ENCODE measurements at places on chromosomes 12 and 14.

- no peak for DNase-seq
These were observed 140.8 kb downstream of the DAD1 start for GRCh38 chr14:22448035-22448904.

DNA sequence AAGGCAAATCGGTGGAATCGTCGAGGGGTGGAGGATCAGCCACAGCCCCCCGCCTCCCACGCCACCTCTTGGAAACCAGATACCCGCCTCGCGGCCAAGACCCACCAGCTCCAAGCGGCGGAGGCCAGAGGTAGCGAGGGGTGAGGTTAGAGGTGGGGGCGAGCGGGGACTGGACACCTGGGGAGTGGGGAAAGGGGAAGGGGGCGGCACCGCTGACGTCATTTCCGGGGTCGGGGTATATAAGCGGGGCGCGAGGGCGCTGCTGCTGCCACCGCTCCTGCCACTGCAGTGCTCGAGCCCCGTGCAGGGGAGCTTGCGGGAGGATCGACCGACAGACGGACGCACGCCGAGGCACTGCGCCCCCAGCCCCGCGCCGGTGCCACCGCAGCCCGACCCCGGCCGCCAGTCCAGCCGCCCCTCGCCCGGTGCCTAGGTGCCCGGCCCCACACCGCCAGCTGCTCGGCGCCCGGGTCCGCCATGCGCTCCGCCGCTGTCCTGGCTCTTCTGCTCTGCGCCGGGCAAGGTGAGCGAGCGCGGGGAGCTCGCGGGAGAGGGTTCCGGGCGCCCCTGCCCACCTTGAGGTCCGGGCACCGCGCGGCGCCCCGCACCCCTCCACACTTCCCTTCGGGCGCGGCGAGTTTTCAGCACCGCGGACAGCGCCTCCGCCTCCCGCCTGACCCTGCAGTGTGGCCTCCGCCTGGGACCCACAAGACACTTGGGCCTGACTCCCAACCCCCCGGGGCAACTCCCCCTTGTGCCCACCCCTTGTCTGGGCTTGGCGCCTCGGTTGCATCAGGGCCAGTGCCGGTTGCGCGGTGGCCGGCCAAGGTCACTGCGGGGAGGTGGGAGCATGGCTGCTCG lies at the start of gene CHGA:
CHGA (plus strand) TSS at position 268 of the 861 bp plus-strand sequence; CDS start at position 478, 210 bp downstream.
- no peak for DNase-seq

GRCh38 chr12:47811072-47811396 lies 8.7 kb downstream of the HDAC7 start:
- DNase-seq: no peak

- DNase-seq: no peak
These were observed 4.8 kb downstream of the BCAT1 start for GRCh38 chr12:24943947-24944600.

DNA sequence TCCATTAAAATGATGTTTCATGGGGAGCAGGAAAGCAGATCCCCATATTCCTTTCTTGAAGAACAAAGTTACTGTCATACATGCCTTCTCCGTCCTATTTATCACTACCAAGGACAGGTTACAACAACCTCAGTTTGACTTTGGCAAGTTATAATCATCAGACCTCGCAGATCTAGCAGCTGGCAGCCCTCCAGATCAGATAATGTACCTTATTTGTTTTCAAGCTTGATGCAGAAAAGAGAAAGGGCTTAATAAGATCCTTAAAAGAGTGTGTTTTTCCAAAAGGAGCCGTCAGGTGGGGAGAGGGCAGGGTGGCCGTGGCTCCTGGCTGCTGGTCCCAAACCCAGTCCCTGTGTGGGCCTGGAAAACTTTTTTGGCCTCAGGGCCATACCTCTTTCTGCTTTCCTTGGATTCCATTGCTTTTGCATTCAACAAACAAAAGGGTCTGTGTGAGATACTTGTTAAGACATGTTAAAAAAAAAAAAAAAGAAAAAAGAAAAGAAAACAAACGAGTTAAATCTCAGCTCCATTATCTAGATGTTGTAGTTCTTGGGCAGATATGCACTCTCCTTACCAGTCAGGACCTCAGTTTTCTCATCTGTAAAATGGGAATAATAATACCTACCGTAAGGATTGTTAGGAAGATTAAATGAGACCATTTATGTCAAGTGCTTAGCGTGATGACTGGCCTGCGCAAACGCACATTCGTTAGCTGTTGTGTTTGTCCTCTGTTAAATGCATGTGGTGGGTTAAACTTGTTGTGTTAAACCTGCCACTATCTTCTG lies 64.6 kb downstream of the B4GALNT3 start:
- DNase-seq: no peak

DNA sequence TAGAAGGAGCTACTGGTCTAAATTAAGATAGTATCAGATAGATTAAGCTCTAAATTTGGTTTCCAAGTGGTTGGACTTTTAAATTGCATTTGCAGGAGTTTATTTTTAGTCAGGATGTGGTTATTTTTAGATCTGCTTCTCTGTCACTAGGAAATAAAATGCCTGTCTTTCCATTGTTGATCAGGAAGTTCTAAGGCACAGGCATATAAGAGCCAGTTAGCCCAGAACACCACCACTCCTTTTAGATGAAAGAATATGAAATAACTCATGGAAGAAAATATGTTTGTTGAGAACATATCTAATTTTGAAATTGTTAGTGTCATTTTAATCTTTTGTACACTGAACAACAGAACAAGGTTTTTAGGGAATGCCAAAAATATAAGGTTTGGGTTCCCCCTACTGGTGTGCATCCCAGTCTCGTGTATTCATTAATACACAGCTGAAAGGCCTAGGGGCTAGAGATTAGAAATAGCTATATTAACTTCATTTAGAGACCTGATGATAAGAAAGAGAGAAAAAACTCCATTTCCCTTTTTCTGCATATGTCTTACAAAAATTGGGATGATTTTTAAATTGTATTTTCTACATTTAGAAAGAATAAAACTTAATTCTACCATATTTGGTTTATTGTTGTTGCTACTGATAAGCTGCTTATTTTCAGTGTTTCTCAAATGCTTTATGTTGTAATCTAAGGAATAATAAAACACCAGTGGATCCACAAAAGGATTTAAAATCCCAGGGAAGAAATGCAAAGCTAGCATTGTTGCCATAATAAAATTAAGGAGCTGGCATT lies 67.2 kb downstream of the RIC8B start:
- DNase-seq: peak; percentile 74

- no peak for DNase-seq
These were observed 305.2 kb upstream of the PDE3A start for GRCh38 chr12:20063116-20063515.

GRCh38 chr14:77559381-77559780 lies 57.1 kb downstream of the SPTLC2 start:
- DNase-seq: no peak

GRCh38 chr12:32049956-32050355 lies 56.7 kb upstream of the BICD1 start:
- DNase-seq: no peak

DNA sequence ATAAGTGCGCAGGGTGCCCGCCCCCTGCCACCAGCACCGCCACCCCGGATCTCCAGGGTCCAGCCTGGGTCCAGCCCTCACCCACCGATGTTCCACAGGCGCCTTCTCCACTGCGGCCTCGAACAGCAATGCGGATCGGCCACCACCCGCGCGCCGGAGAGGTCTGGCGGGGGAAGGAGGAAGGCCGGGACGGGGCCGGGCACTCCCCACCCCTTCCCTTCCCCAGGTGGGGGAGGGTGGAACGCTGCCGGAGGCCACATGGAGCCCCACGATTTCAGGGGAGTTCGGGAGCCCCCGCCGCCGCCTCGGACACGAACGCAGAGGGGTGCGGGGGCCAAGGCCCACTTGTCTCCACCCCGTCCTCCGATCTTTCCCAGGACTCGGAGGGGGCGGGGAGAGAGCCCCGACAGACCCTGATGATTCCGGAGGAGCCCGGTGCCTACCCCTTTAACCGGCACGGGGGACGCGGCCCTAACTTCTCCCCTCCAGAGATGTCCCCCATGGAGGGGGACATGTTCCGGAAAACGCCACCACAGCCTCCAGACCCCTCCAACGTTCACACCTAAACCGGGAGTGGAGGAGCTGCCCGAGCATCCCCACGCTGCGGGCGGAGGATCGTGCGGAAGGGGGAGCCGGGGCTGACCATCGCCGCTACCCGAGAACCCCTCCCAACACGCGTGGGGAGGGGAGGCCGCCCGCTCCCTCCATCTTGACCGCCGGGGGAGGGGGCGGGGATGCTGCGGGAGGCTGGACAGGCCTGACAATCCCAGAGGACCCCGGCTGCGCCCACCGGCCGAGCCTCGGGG lies 1.1 kb downstream of the ATXN2 start:
- DNase-seq: peak; percentile 78

DNA sequence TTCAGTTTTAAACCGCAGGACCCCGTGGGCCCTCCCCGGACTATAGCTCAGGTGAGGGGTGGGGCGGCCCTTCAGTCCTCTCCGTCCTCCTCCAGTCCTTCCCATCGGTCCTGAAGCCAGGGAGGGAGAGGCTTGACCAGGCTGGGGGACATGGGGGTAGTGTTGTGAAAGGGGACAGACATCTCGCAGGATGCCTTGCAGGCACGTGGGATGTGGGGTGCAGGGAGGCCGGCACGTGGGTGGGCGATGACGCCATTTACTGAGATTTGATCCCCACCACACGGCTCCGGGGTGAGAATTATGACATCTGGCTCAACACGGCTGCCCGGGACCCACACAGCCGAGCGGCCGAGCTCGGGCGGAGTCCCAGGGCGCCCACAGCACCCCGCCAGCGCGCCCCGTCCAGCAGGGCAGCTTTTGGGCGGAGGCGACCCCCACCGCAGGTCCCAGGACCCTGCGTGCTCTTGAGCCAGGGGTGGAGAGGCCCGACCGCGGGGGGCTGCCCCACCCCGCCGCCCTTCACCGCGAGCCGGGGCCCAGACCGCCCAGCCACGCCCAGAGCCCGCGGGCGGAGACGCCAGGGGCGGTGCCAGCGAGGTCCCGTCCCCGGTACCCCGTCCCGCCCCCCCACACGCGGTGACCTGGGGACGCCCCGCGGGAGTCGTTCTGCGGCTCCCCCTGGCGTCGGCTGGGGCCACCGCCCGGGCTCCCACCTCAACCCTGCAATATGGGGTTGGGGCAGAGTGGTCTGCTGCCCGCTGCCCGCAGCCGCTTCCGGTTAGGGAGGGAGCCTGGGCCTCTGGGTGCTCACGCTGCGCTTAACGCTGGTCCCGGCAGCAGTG lies 3.3 kb upstream of the EXOC3L4 start:
- DNase-seq: peak; percentile 65

GRCh38 chr12:46657453-46658411 lies 168.1 kb downstream of the SLC38A4 start:
- peak; percentile 15 for DNase-seq

- peak; percentile 38 for DNase-seq
These were observed 235.9 kb downstream of the ERC1 start for GRCh38 chr12:1226951-1227350.

GRCh38 chr14:103151270-103151945 lies 28.1 kb downstream of the TNFAIP2 start:
- DNase-seq: no peak

GRCh38 chr12:86513226-86513625 lies 257.0 kb upstream of the MGAT4C start:
- peak; percentile 43 for DNase-seq

DNA sequence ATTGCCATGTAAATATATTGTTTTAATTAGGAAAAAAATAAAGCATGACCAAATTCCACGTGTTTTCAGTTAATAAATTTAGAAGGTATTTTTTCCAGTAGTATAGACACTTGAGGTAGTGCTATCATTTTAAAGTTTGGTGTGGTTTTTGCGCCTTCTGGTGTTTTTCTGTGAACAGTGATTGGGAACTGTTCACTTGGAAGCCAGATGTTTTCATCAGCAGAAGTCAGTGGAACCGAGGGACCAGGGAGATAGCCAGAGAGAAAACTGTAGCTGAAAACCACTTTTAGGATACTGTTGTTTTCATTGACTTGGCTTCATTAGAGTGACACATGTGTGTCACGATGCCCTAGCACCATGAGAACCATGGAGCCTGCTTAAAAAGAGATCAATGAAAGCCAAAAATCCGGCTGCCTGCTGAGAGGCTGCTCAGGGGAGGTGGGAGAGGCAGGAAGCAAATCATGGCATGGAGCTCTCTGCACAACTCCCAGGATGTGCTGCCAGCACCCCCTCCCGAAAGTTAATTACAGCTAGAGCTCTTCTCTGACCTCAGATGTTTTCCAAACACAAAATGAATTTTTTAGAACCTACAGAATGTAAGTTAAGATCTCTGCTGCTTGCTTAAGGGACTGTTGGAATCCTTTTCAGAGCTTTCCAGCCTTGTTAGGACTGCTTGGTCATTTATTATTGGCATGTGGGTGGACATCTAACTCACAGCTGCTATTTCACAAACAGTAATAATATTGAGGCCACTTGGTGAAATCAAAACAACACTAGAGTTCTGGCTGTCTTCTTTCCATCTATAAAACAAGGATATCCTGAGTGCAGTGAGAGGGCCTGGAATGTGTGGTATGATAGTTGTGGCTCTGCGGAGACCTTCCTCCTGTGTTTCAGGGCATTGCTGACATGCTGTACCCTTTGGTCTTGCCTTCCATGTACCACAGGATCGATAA lies 192.3 kb downstream of the ANO4 start:
- no peak for DNase-seq

DNA sequence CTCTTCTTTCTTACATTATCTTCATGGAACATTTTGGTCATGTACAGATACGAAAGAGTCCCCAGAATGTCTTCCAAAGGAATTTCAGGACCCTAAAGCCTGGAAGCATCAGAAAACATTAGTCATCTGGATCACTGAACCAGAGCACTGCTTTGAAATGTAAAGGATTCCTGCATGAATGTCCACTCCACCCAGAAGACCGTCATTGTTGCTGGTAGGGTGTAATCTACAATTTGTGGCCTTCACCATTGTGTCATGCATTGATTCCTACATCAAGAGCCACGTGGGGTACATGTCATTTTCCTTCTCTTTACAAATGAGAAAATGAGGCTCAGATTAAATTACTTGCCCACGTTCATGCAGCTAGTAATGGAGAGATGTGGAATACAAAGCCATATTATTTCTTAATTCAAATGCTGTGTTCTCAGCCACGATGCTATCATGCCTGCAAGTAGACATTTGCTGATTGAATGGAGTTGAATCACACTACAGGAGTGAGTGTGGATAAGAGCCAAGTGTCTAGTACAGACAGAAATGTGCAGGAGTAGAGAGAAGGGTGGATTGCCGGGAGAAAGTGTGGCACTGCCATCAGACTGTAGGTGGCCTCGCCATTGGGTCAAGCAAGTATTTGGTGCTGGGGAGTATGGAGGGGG lies 231.2 kb downstream of the C12orf75 start:
- no peak for DNase-seq

GRCh38 chr14:65255583-65256461 lies 153.5 kb upstream of the MAX start:
- DNase-seq: no peak

- DNase-seq: peak; percentile 77
These were observed 184.8 kb upstream of the NUDT4 start for GRCh38 chr12:93192878-93193277.

DNA sequence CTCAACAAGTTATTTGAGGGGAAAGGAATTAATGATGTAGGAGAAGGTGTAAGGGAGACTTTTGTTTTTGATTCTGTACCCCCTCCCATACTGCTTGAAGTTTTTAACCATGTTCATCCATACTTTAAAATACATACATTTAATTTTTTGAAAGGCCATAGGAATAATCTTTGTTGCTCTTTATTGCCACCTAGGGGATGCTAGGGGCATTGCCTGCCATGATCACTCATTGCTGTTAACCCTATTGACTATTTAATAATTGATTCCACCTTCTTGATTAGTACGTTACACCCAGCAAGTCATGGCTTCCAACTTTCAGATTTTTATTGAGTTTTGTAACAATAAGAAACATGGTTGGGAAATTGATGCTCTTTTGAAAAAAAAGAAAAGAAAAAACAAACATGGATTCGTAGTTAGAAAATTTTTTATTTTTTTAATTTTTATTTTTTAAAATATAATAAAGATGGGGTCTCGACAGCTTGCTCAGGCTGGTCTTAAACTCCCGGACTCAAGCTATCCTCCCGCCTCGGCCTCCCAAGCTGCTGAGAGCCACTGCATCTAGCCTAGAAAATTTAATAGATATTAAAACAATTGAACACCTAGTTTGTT lies 8.5 kb upstream of the PRKAB1 start:
- DNase-seq: peak; percentile 74

Data from OCI-M1 (cell line).